ENCODE measurements at places on chromosomes 4 and X. TPM values are rescaled to one million over a fixed set of nuclear protein-coding genes. Genes with fewer than 3 reads are reported as not detected.

DNA sequence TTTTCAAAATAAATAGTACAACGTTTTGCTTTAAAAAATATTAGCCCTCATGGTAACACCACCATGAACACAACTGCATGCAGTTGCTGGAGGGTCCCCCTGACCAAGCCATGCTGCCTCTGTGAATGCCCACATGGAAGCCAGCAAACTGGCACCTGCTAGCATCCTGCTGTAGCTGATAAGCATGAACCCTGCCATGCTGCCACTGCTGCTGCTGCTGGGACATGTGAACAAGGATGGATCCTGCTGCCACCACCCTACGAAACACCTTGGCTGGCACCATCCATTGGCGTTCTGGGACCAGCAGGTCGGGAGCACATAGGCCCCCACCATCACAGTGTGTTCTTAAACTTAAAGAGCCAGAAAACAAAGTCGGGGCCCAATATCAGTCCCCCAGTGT lies 83.9 kb downstream of the SATL1 start:
- no peak overlapping the region for H3K27ac ChIP-seq
- H3K4me1 ChIP-seq: no peaks in the 10 kb centered on the region
- DNase-seq: no peak
- no peaks in the 10 kb centered on the region for H3K36me3 ChIP-seq

GRCh38 chrX:6468706-6469105 lies 66.2 kb downstream of the VCX3A start:
- no peaks in the 10 kb centered on the region for H3K27me3 ChIP-seq
- no peak overlapping the region for H3K27ac ChIP-seq
- no peak overlapping the region for H3K4me3 ChIP-seq
- no peaks in the 10 kb centered on the region for H3K36me3 ChIP-seq
- no peak for DNase-seq

The MAGEA12 gene
- not detected for total RNA-seq

The EGF gene
- total RNA-seq: not detected

GRCh38 chr4:2637956-2638552 lies 101.6 kb downstream of the FAM193A start:
- H3K27me3 ChIP-seq: no peaks in the 10 kb centered on the region
- DNase-seq: no peak
- peaks cover 14% of the 10 kb centered on the region for H3K36me3 ChIP-seq
- H3K27ac ChIP-seq: no peak overlapping the region
- peaks cover 3% of the 10 kb centered on the region for H3K4me1 ChIP-seq

GRCh38 chrX:130155564-130155963 lies 10.1 kb downstream of the AIFM1 start:
- no peaks in the 10 kb centered on the region for H3K27me3 ChIP-seq
- H3K27ac ChIP-seq: no peak overlapping the region
- peaks cover 9% of the 10 kb centered on the region for H3K4me1 ChIP-seq
- no peak for DNase-seq
- no peak overlapping the region for H3K4me3 ChIP-seq
- no peaks in the 10 kb centered on the region for H3K36me3 ChIP-seq

The PAGE4 gene
- not detected for total RNA-seq

GRCh38 chr4:20506827-20507226 lies 193.4 kb upstream of the PACRGL start:
- no peak overlapping the region for H3K27ac ChIP-seq
- DNase-seq: no peak
- H3K36me3 ChIP-seq: no peaks in the 10 kb centered on the region
- no peaks in the 10 kb centered on the region for H3K27me3 ChIP-seq

DNA sequence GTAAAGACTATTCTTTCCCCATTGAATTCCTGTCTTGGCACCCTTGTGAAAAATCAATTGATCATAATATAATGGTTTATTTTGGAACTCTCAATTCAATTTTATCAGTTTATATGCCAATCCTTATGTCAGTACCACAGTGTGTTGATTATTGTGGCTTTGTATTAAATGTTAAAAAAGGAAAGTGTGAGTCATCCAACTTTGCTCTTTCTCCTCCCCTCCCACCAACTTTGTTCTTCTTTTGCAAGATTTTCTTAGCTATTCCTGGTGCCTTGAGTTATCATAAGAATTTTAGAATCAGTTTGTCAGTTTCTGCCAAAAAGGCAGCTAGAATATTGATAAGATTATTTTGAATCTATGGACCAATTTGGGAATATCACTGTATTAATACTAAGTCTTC lies 11.2 kb upstream of the RNF175 start:
- no peak overlapping the region for H3K27ac ChIP-seq
- no peak for DNase-seq

The ASB9 gene
- total RNA-seq: not detected

DNA sequence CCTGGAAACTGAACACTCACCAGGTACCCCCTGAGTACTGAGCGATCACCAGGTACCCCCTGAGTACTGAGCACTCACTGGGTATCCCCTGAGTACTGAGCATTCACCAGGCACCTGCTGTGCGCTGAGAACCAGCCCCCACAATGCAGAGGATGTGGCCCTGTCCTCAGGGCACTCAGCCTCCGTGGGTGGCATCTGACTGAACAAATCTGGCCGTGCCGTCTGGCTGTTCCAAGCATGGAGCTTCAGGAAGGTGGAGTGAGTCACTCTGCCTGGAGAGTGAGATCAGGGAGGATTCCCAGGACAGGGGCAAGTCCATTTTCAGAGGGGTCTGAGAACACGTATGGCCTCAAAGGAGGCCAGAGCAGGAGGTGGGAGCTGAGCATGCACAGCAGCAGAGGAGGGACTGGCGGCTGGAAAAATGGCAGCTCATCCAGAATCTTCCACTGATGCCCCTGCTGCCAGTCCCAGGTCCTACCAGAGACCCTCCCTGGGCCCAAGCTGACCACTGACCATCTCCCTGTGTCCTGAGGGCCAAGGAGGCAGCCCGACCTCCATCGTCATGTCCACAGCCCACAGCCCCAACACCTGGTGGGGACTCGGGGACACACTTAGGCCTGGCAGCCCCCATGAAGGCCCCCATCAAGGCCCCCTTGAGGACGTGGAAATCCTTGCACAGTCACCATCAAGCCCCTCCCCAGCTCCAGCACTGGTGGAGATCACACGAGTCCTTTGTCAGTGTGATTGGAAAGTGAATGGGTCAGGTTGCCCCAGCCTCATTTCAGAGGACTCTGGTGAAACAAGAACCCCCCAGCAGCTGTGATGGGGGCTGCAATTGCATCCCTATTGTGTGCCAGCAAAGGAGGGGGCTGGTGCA lies 94.1 kb downstream of the HMX1 start:
- peaks cover 3% of the 10 kb centered on the region for H3K27me3 ChIP-seq
- no peak overlapping the region for H3K27ac ChIP-seq
- no peak for DNase-seq
- H3K36me3 ChIP-seq: no peaks in the 10 kb centered on the region
- no peak overlapping the region for H3K4me3 ChIP-seq
- no peaks in the 10 kb centered on the region for H3K4me1 ChIP-seq

GRCh38 chr4:8115203-8115520 lies 43.5 kb downstream of the ABLIM2 start:
- H3K36me3 ChIP-seq: no peaks in the 10 kb centered on the region
- no peak overlapping the region for H3K27ac ChIP-seq
- DNase-seq: no peak
- H3K27me3 ChIP-seq: peaks cover 4% of the 10 kb centered on the region
- no peak overlapping the region for H3K4me3 ChIP-seq

- H3K27ac ChIP-seq: no peak overlapping the region
- peaks cover 9% of the 10 kb centered on the region for H3K4me1 ChIP-seq
- no peak overlapping the region for H3K4me3 ChIP-seq
- H3K27me3 ChIP-seq: peaks cover 23% of the 10 kb centered on the region
These were observed 37.8 kb upstream of the HPF1 start for GRCh38 chr4:169795585-169795984.

The IL3RA gene
- 0.36 TPM for total RNA-seq

DNA sequence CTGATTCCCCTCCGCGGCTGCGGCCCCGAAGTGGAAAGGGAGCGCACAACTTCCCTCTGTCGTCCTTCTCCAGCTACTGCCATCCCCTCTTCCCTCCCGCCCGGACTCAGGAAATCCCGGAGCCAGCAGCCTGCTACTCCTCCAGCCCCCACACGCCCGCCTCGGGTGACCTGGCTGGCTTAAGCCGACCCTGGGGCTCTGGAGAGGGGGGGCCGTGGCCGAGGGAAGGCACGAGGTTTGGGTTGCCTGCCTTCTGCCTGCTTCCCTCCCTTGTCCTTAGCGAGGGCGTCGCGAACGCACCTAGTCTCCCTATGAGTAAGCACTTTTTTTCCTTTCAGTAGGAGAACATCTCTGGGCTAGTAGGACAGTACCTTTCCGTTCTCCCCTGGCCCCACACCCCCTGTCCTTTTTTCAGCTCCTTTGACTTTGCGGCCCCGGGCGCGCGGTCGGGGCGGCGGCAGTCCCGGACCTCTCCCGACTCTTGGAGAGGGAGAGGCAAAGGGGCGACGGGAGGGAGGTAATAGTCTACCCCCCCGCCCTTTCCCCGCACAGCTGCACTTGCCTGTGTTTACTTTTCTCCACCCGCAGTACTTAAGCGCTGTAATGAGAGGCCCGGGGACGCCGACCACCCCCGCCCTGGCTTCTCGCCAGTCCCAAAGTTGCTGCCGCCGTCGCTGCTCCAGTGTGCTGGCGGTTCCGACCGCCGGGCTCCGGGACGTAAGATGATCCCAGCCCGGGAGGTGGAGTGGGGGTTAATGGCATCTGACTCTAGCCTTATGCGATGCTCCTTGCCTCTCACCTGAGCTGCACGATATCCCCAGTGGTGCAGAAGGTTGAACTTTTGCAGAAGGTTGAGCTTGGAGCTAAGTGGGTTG lies 868 bp downstream of the PLS3 start:
- DNase-seq: no peak
- no peak overlapping the region for H3K27ac ChIP-seq
- peak overlapping the region; percentile 42 for H3K4me3 ChIP-seq
- H3K27me3 ChIP-seq: no peaks in the 10 kb centered on the region

The TMEM255A gene
- total RNA-seq: 0.23 TPM

DNA sequence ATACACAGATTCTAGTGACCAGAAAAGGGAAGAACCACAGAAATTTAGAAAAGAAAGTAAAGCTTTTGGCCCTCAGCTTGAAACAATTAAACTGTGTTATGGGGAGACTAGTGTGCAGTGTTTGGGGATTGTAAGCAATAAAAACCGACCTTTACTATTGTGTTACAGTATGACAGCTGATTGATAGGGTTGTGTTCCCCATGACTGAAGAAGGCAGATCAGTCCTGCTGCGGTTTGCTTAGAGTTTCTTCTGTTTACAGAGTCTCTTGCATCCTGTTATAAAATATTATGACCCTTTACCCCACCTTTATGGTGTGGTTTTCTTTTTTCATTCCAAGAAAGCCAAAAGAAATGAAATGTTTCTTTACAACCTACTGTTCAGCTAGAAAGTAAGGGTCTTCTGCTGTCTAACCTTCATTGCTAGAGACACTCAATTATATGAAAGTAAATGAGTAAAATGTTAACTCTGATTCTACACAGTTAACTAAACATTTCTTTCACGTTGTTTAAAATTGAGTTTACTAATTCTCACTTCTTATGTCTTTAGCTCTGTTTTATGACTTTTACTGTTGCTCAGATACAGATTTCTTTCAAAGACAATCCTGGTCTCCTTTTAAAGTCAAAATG lies 18.1 kb downstream of the CHIC1 start:
- DNase-seq: no peak
- peaks cover 6% of the 10 kb centered on the region for H3K4me1 ChIP-seq
- no peaks in the 10 kb centered on the region for H3K27me3 ChIP-seq
- no peak overlapping the region for H3K4me3 ChIP-seq
- peaks cover 4% of the 10 kb centered on the region for H3K36me3 ChIP-seq
- no peak overlapping the region for H3K27ac ChIP-seq

The RAP2C gene
- 29.5 TPM for total RNA-seq

DNA sequence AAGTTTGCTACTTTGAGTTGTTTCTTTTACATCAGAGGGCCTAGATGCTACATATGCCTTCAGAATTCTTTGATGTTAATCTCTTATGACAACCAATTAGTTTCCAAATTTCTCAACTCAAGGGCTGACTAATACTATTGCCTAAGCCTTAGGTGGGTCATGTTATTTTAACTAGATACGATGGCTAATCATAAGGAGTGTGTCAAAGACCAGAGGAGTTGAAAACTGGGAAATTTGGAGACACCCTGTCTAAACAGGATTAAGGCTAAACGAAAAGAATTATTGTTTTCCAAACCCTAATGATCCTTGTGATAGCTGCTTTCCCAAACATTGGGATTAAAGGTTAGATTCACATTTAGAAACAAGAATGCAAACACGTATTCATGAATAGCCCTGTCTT lies 228.5 kb downstream of the PCDH7 start:
- H3K4me3 ChIP-seq: no peak overlapping the region
- DNase-seq: no peak
- no peak overlapping the region for H3K27ac ChIP-seq
- no peaks in the 10 kb centered on the region for H3K36me3 ChIP-seq
- no peaks in the 10 kb centered on the region for H3K4me1 ChIP-seq

GRCh38 chr4:124104628-124105027 lies 607.9 kb downstream of the ANKRD50 start:
- H3K4me1 ChIP-seq: no peaks in the 10 kb centered on the region
- H3K27me3 ChIP-seq: no peaks in the 10 kb centered on the region
- no peak for DNase-seq
- no peak overlapping the region for H3K27ac ChIP-seq

GRCh38 chrX:57367649-57368048 lies 81.1 kb downstream of the FAAH2 start:
- DNase-seq: no peak
- H3K4me3 ChIP-seq: no peak overlapping the region
- no peaks in the 10 kb centered on the region for H3K4me1 ChIP-seq
- no peak overlapping the region for H3K27ac ChIP-seq
- H3K27me3 ChIP-seq: no peaks in the 10 kb centered on the region
- peaks cover 8% of the 10 kb centered on the region for H3K36me3 ChIP-seq

GRCh38 chrX:129689796-129690195 lies 35.0 kb upstream of the APLN start:
- no peak overlapping the region for H3K4me3 ChIP-seq
- no peaks in the 10 kb centered on the region for H3K27me3 ChIP-seq
- no peaks in the 10 kb centered on the region for H3K4me1 ChIP-seq
- peaks cover 1% of the 10 kb centered on the region for H3K36me3 ChIP-seq
- H3K27ac ChIP-seq: no peak overlapping the region
- no peak for DNase-seq

The POF1B gene
- not detected for total RNA-seq

DNA sequence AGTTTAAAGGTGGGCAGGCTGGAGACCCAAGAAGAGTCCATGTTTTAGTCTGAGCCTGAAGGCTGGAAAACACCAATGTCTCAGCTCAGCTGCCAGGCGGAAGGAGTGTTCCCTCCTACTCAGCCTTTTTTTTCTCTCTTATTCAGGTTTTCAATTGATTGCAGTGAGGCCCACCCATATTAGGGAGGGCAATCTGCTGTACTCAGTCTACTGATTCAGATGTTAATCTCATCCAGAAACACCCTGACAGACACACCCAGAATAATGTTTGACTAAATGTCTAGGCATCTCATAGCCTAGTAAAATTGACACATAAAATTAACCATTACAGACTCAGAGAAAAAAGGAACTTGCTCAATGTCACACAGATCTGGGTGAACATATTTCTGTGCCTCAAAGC lies 347.1 kb downstream of the GBA3 start:
- no peak for DNase-seq
- H3K27me3 ChIP-seq: no peaks in the 10 kb centered on the region
- no peaks in the 10 kb centered on the region for H3K4me1 ChIP-seq
- H3K4me3 ChIP-seq: no peak overlapping the region
- H3K27ac ChIP-seq: no peak overlapping the region

All from naive thymus-derived CD8-positive, alpha-beta T cell (primary cell).